ENCODE measurements at places on chromosomes 12 and 14. TPM values are rescaled to one million over a fixed set of nuclear protein-coding genes. Genes with fewer than 3 reads are reported as not detected.

- DNase-seq = no peak
Measured at GRCh38 chr12:24411948-24412347, 462.5 kb upstream of the SOX5 start.

GRCh38 chr12:43675048-43675904, 83.3 kb downstream of the PUS7L start:
- DNase-seq = no peak

- DNase-seq = no peak
Measured at GRCh38 chr14:104563191-104563741, 16.3 kb upstream of the C14orf180 start.

DNA sequence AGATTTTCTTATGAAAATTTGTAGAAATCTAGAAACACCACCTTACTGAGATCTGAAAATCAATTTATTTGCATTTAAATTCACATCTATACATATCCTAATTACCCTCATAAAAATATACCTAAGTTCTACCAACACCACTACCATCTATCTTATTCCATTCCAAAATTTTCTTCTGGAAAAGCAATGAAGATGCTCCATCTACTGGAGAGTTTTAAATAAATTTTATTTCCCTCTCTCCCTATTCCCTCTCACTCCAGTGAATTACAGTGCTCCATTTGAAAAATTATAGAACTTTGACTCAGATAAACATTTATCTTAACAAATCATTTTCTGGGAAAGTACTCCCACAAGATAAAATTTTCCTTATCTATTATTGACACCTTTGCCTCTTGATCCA, 2.3 kb upstream of the C14orf39 start:
- DNase-seq = no peak

DNA sequence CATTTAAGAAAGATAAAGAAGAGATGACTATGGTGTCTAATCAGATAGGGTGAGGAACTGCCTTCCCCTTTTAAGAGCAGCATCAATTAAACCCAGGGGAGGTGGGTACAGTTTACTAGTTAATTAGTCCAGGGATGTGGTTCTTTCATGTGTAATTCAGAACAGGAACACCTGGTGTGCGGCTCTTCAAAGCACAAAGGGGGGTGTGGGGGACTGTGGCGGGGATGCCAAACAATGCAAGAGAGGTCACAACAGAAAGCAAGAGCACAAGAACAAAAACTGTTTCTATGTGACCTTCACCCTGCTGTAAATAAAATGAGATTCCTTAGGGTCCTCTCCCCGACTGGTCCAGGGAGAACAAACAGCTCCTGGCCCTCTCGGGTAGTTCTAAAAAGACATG, 183.9 kb upstream of the SOX5 start:
- no peak for DNase-seq

DNA sequence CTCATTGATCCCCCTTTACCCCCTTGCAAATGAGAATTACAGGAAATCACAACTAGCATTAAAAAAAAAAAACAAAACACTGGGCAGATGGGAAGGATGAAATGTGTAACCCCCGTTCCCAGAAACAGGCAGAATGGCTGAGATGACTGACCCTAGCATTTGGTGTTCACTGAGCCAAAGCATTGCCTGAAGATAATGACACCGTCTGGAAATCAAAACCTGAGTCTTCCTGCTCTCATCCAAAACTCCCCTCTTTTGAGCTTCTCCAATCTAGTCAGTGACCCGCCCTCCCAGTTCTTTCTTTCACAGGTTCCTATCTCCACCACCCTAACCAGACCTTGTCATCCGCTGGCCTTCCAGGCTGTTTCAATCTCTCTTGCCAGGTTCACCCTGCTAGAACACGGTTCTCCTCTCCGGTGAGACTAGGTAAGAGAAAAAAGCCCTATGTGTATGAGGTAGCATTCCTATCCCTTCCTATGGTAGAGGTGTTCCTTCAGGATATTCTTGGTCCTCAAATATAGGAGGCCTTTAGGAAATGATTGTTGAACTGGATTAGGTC, 21.3 kb downstream of the SUSD6 start:
- no peak for DNase-seq

DNA sequence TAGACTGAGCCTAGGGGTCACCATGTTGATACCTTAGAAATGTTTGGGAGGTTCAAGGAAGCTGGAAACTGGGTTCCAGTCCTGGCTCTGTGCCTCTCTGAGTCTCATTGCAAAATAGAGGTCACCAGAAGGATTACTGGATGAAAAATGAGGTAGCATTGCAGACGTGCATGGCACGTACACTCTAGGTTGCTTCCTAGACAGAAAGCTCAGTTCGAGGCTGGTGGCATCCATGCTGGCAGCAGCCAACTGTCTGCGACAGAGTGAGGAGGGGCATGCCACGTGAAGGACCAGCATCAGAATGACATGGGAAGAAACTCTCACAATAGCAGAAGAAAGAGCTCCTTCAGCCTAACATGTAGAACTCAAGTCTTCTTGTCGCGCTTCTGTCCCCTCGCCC, 4.6 kb upstream of the CYP46A1 start:
- no peak for DNase-seq

GRCh38 chr14:32102968-32103367, 25.9 kb downstream of the ARHGAP5 start:
- no peak for DNase-seq

DNA sequence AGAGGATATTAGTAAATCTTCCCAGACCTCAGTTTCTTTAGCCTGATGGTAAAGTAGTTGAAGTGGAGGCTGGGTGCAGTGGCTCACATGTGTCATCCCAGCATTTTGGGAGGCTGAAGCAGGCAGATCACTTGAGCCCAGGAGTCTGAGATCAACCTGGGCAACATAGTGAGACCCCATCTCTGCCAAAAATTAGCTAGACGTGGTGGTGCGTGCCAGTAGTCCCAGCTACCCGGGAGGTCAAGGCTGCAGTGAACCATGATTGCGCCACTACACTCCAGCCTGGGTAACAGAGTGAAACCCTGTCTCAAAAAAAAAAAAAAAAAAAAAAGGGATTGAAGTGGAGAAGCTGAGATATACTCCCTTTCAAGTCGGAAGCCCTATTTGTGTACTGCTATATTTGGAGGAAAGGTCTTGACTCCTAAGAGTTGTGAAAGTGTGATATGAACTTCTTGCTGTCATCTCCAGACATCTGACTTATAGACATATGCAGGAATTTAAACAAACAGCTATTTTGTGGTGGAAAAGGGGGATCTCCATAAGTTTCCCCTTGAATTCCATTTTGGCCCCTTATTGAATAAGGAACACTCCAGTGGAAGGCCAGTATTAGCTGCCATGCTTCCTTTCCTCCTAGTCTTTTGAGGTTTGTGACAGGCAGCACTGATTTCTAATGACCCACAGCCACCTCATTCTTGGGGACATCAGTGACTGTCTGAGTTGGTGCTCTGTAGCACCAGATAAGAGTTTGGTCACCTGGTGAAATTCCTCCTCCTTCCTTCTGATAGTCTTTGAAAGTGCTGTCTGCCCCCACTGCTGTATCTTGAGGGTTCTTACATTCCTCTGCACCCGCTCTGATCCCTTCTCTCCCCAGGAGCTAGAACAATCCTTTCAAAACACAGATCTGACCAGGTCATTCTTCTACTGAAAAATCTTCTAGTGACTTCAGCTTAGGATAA, 7.4 kb downstream of the ELK3 start:
- no peak for DNase-seq

DNA sequence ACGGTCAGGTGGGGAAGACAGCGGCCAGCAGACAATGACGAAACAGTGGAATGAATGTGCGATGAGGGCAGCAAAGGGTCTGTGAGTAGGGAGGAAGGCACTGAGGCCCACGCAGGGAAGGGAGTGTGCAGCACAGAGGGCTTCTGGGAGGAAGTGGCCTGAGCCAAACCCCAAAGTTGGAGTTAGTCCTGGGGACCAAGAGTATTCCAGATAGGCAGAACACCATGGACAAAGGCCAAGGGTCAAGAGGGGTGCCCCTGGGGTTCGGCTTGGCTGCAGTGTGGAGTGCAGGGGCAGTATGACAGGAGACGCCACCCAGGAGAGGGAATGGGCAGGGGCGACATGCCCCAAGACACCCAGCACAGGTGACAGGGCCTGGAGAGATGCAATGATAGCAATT, 58.8 kb downstream of the CHGA start:
- DNase-seq = no peak

DNA sequence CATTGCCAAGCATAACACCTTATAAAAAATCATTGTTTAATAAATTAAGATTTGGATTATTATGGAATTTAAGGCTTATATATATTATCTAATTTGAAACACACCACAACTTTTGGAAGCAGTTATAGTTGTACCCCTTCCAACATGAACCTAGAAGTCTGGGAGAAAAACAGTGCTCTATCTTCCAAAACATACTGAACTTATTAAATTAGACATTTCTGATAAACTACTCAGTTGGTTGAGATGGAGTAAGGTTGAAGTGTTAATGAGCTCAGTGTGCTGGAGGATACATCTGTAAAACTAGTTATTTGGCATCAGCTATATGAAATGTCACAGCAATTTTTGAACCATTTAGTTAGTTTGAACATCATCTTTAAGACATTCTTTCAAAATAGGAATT, 227.4 kb downstream of the ALX1 start:
- no peak for DNase-seq

DNA sequence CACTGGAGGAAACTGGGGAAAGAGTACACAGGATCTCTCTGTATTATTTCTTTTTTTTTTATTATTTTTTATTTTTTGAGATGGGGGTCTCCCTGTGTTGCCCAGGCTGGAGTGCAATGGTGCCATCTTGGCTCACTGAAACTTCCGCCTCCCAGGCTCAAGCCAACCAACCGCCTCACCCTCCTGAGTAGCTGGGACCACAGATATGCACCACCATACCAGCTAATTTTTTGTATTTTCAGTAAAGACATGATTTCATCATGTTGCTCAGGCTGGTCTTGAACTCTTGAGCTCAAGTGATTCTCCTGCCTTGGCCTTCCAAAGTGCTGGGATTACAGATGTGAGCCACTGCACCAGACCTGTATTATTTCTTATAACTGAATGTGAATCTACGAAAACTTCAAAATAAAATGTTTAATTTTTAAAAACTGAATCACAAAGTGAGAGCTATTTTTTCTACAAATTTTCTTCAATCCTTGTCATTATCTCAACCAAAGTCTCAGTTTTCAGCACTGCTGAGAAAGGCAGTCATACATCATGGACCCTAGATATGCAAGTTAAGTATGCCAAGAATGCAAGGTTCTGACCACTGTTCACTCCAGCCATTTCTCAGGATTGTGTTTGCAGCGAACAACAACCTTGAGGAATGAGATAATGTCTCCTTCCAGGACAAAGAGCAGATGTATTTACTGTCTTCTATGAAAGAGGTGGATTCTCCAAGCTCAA, 2.4 kb downstream of the EAPP start:
- no peak for DNase-seq

GRCh38 chr12:2455410-2455809, 339.4 kb upstream of the FKBP4 start:
- no peak for DNase-seq

DNA sequence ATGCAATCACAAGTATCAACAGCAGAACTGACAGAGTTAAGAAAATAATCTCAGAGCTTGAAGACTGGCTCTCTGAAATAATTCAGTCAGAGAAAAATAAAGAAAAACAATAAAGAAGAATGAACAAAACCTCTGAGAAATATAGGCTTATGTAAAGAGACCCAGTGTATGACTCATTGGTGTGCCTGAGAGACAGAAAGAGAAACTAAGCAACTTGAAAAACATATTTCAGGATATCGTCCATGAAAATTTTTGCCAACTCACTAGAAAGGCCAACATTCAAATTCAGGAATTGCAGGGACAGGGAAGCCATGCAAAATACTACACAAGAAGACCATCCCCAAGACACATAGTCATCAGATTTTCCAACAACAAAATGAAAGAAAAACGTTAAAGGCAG, 56.2 kb downstream of the APOBEC1 start:
- no peak for DNase-seq

DNA sequence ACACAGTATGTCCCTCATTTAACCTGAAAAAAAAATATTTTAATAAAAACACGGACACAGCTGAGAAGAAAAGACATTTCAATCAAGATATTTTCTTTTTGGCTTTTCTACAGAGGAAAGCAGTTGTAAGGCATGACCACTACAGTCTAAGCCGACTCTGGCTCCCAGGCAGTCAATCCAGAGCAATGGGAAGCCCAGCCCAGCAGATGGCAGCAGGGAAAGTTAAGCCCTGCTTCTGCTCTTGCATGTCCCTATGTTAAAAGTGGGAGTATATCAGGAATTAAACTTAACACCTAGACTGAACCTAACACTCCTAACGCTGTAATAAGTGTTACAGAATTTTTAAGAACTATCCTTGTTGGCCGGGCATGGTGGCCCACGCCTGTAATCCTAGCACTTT, 19.5 kb upstream of the HAL start:
- no peak for DNase-seq

GRCh38 chr12:103808239-103808880, 32.7 kb downstream of the NT5DC3 start:
- DNase-seq = no peak

DNA sequence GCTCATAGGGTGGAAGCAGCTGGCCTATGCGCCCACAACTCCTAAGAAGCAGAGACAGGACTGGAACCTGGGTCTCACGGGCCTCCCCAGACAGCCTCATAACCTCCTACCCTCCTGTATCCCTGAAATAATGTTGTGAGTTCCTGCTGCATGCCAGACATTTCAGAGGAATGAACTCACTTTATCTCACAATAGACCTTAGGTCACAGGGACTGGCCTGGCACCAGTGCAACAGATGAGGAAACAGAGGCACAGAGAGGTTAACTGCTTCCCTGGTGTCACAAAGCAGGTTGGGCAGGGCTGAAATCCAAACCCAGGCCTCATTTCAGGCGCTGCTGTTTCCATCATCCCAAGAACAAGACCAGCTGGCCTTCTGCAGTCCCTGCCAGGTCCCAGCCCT, 5.3 kb downstream of the PHETA1 start:
- DNase-seq = no peak

GRCh38 chr12:69066492-69067373, 133.8 kb upstream of the CPM start:
- DNase-seq = no peak

GRCh38 chr14:101600336-101600890, 39.1 kb downstream of the DIO3 start:
- no peak for DNase-seq

DNA sequence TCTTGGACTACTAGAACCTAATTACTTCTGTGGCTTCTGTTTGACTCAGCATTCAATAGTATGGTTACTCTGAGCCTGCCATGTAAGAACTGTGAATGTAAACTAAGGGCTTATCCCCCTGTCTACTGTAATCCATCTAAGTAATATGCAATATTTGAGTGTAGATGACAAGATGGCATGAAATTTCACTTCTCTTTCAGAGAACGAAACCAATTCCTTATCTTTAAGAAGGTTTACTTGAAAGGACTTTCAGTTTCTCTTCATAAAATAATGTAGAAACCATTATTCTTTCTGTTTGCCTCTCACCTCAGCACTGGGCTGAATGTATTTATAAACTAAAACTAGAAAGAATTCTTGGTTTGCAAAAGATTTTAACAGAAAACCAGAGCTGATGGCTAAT, 60.4 kb upstream of the ARID2 start:
- no peak for DNase-seq

The ST8SIA1 gene
- total RNA-seq = 61.8 TPM

The BATF gene
- not detected for total RNA-seq

The GLS2 gene
- 46.4 TPM for total RNA-seq

The STYK1 gene
- total RNA-seq = 8.3 TPM

The IPO8 gene
- total RNA-seq = 35.0 TPM

The LRTM2 gene
- 35.5 TPM for total RNA-seq

The TCL1B gene
- total RNA-seq = not detected

The DAO gene
- total RNA-seq = not detected

The RPS6KA5 gene
- 30.9 TPM for total RNA-seq

The ACOT6 gene
- total RNA-seq = 0.35 TPM

The SEC23A gene
- 62.2 TPM for total RNA-seq

The MYO1H gene
- total RNA-seq = not detected

The CDKN1B gene
- total RNA-seq = 104 TPM

The ZDHHC22 gene
- total RNA-seq = 93.5 TPM
